ENCODE measurements at places on chromosomes 16 and 17. TPM values are rescaled to one million over a fixed set of nuclear protein-coding genes. Genes with fewer than 3 reads are reported as not detected.

The SEC14L5 gene
- not detected for total RNA-seq

The CDRT15L2 gene
- total RNA-seq: not detected

The AOC2 gene
- total RNA-seq: 3.2 TPM

The TEKT1 gene
- total RNA-seq: not detected

The TM4SF5 gene
- total RNA-seq: not detected

The GNG13 gene
- total RNA-seq: not detected

The CCNF gene
- 48.4 TPM for total RNA-seq

The ADAD2 gene
- not detected for total RNA-seq

The QPRT gene
- 24.1 TPM for total RNA-seq

The CA10 gene
- not detected for total RNA-seq

GRCh38 chr16:48498769-48499631, 111.0 kb downstream of the N4BP1 start:
- H3K27me3 ChIP-seq: no peaks in the 10 kb centered on the region
- DNase-seq: no peak
- H3K36me3 ChIP-seq: no peaks in the 10 kb centered on the region
- no peak overlapping the region for H3K4me3 ChIP-seq
- no peak overlapping the region for H3K27ac ChIP-seq

- no peak for DNase-seq
- H3K4me3 ChIP-seq: no peak overlapping the region
- no peaks in the 10 kb centered on the region for H3K36me3 ChIP-seq
- no peak overlapping the region for H3K27ac ChIP-seq
These were observed 15.4 kb downstream of the TBX4 start for GRCh38 chr17:61467416-61468262.

- H3K36me3 ChIP-seq: no peaks in the 10 kb centered on the region
- DNase-seq: no peak
- no peaks in the 10 kb centered on the region for H3K4me1 ChIP-seq
These were observed 466.6 kb upstream of the ERCC4 start for GRCh38 chr16:13453325-13453724.

- no peak for DNase-seq
- no peak overlapping the region for H3K27ac ChIP-seq
- H3K27me3 ChIP-seq: no peaks in the 10 kb centered on the region
- H3K4me3 ChIP-seq: no peak overlapping the region
- H3K36me3 ChIP-seq: no peaks in the 10 kb centered on the region
These were observed 174.6 kb downstream of the TOX3 start for GRCh38 chr16:52372313-52372712.

- DNase-seq: no peak
- no peak overlapping the region for H3K27ac ChIP-seq
- H3K36me3 ChIP-seq: no peaks in the 10 kb centered on the region
- no peaks in the 10 kb centered on the region for H3K4me1 ChIP-seq
- no peak overlapping the region for H3K4me3 ChIP-seq
- no peaks in the 10 kb centered on the region for H3K27me3 ChIP-seq
These were observed 38.7 kb downstream of the PKD1 start for GRCh38 chr16:2096853-2097595.

DNA sequence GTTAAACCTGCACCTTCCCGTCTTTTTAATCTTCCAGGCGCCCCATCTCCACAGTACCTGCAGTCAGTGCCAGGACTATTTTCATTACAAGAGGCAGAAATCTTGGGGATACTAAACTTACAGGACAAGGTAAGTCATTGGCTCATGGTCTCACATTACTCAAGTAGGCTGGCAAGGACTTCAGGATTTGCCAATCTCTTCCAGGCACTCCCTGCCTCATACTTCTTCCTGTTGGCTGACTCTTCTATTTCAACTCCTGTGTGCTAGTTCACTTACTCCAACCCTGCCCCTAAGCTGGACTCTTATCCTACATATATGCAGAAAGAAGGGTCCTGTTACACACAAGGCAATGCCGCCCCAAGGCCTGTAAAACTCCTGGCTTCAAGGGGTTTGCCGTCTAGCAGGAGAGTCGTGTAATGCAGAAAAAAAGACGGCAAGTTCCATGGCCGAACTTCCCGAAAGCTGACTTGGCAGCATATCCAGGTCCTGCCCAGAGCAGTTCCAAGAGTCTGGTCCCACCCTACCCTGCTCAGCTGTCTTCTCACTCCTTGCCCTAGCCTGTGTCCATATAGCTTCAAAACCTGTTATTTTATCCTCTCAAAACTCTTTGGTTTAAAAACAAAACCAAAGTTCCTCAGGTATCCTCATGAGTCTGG, 14.8 kb downstream of the ERN1 start:
- peak overlapping the region; percentile 90 for H3K27ac ChIP-seq
- peaks cover 84% of the 10 kb centered on the region for H3K36me3 ChIP-seq
- peak overlapping the region; percentile 33 for H3K4me3 ChIP-seq
- DNase-seq: no peak

- no peak overlapping the region for H3K27ac ChIP-seq
- no peaks in the 10 kb centered on the region for H3K36me3 ChIP-seq
These were observed 2.6 kb downstream of the CD300LB start for GRCh38 chr17:74528491-74529199.

GRCh38 chr17:28744972-28745785, 1.4 kb downstream of the TRAF4 start:
- peaks cover 22% of the 10 kb centered on the region for H3K4me1 ChIP-seq
- peak overlapping the region; percentile 90 for H3K4me3 ChIP-seq
- peak; percentile 32 for DNase-seq
- H3K36me3 ChIP-seq: peaks cover 57% of the 10 kb centered on the region
- peak overlapping the region; percentile 81 for H3K27ac ChIP-seq

- peaks cover 16% of the 10 kb centered on the region for H3K36me3 ChIP-seq
- H3K27ac ChIP-seq: peak overlapping the region; percentile 94
These were observed 436 bp upstream of the BRIP1 start for GRCh38 chr17:61863801-61864126.

GRCh38 chr17:31690151-31690551, 168.9 kb downstream of the COPRS start:
- H3K4me3 ChIP-seq: no peak overlapping the region
- H3K4me1 ChIP-seq: no peaks in the 10 kb centered on the region
- no peaks in the 10 kb centered on the region for H3K36me3 ChIP-seq
- H3K27me3 ChIP-seq: peaks cover 3% of the 10 kb centered on the region

GRCh38 chr17:42536048-42536371, at the start of gene NAGLU:
NAGLU (plus strand) TSS chr17:42536241; CDS start chr17:42536273, 32 bp downstream.
- peak within 1 kb of the TSS; percentile 89 for H3K27ac ChIP-seq
- peaks cover 27% of the 10 kb centered on the region for H3K4me1 ChIP-seq
- H3K36me3 ChIP-seq: peaks cover 13% of the 10 kb centered on the region
- H3K4me3 ChIP-seq: peak within 1 kb of the TSS; percentile 88

DNA sequence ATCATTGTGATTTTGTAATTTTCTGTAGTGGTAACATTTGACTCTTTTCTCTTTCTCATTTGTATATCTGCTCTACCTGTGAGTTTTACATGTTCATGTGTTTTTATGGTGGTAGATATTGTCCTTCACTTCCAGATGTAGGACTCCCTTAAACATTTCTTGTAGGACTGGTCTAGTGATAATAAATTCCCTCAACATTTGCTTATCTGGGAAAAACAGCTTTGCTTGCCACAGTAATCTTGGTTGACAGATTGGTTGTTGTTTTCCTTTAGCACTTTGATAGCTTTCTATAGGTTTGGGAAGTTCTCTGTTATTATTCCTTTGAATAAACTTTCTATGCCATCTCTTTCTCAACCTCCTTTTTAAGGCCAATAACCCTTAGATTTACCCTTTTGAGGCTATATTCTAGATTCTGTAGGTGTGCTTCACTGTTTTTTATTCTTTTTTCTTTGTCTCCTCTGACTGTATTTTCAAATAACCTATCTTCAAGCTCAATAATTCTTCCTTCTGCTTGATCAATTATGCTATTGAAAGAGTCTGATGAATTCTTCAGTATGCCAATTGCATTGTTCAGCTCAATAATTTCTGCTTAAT, 32.1 kb upstream of the GINS3 start:
- no peak for DNase-seq
- no peaks in the 10 kb centered on the region for H3K4me1 ChIP-seq

DNA sequence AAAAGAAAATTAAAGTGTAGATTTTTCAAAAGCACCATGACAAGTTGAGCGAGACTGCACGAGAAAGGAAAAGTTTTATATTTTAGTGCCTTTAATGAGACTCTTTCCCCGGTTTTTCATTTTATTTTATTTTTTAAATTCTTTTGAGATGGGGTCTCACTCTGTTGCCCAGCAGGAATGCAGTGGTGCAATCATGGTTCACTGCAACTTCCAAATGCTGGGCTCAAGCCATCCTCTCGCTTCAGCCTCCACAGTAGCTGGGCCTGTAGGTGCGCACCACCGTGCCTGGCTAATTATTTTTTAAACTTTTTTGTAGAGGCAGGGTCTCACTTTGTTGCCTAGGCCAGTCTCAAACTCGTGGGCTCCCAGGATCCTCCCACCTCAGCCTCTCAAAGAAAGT, 5.7 kb upstream of the ATP2A3 start:
- no peaks in the 10 kb centered on the region for H3K27me3 ChIP-seq
- H3K36me3 ChIP-seq: peaks cover 5% of the 10 kb centered on the region
- DNase-seq: no peak
- no peak overlapping the region for H3K27ac ChIP-seq

- peak overlapping the region; percentile 88 for H3K27ac ChIP-seq
- no peak for DNase-seq
- H3K4me1 ChIP-seq: peaks cover 49% of the 10 kb centered on the region
- H3K36me3 ChIP-seq: peaks cover 21% of the 10 kb centered on the region
These were observed 139.4 kb downstream of the CCDC182 start for GRCh38 chr17:57605675-57606105.

- no peak for DNase-seq
- no peak overlapping the region for H3K4me3 ChIP-seq
- no peaks in the 10 kb centered on the region for H3K27me3 ChIP-seq
- H3K4me1 ChIP-seq: peaks cover 4% of the 10 kb centered on the region
These were observed 10.8 kb downstream of the MAP2K3 start for GRCh38 chr17:21295036-21295952.

- peaks cover 3% of the 10 kb centered on the region for H3K4me1 ChIP-seq
- H3K27ac ChIP-seq: no peak overlapping the region
- no peak overlapping the region for H3K4me3 ChIP-seq
- no peaks in the 10 kb centered on the region for H3K27me3 ChIP-seq
These were observed 19.9 kb downstream of the PLEKHG4 start for GRCh38 chr16:67299269-67299668.

DNA sequence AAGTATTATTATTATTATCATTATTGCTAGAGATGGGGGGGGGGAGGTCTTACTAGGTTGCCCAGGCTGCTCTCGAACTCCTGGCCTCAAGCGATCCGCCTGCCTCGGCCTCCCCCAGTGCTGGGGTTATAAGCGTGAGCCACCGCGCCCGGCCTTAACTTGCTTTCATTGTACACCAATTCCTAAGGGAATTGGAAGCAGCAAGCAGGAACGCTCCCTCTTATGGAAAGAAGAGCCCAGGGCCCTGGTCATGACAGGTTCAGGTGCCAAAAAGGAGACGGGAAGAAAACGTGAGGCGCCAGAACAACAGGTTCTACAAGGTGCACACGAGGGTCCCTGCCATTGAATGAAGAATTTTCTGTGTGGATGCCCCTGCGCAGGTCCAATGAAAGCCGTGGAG, 540 bp upstream of the RPL38 start:
- peaks cover 37% of the 10 kb centered on the region for H3K36me3 ChIP-seq
- peaks cover 15% of the 10 kb centered on the region for H3K27me3 ChIP-seq
- DNase-seq: no peak

- no peak for DNase-seq
- peak overlapping the region; percentile 2 for H3K4me3 ChIP-seq
- H3K36me3 ChIP-seq: peaks cover 85% of the 10 kb centered on the region
- peak overlapping the region; percentile 44 for H3K27ac ChIP-seq
These were observed 34.8 kb downstream of the CYB5D2 start for GRCh38 chr17:4177806-4178205.

DNA sequence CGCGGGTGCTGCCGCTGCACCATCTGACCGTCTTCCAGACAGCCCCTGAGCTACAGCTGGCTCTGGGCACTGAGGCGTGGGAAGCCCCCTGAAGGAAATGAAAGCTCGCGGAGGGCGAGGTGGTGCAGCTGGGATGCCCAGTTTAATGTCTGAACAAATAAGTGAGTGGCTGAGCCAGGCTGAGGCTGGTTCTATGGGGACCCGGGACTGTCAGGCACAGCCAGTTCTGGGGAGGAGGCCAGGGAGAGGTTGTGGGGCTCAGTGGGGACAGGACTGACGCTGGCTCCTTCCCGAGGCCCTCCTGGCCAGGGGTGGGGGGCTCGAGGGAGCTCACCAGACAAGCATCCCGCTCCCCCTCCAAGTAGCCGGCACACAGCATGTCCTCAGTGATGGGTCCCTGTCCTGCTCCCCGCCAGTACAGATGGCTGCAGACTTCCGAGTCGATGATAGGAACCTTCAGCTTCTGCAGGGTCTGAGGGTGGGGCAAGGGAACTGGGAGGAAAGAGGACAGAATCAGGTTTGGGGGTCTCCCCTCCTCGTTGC, 4.4 kb downstream of the PRSS22 start:
- no peak for DNase-seq
- no peak overlapping the region for H3K27ac ChIP-seq
- H3K36me3 ChIP-seq: peaks cover 4% of the 10 kb centered on the region
- H3K4me1 ChIP-seq: peaks cover 6% of the 10 kb centered on the region
- H3K27me3 ChIP-seq: peaks cover 12% of the 10 kb centered on the region

DNA sequence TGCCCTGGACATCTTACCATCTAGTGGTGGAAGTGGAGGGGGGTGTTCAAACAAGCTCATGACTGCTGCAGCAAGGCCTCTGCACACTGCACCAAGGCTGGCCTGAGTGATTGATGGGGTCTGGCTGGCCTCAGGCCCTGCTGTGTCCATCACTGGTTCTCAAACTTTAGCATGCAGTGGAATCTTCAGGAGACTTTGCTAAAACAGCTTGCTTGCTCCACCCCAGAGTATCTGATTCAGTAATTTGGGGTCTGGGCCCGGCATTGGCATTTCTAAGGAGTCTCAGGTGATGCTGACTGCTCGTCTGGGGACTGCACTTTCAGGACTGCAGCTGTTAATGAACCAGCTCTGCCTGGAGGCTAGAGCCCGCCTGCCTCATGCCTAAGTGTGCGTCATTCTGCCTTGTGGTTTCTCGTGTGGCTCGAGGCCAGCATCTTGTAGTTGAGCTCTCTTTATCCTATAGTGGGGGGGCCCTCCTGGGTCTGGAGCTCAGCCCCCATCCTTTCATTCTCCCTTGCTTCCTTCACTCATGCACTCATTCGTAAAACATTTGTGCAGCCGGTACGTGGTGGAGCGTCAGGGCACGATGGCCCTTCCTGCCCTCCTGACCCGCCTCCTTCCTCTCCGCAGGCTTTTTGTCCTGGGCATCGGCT, 4.1 kb downstream of the MGAT5B start:
- H3K36me3 ChIP-seq: no peaks in the 10 kb centered on the region
- H3K4me1 ChIP-seq: peaks cover 4% of the 10 kb centered on the region
- DNase-seq: no peak
- no peak overlapping the region for H3K27ac ChIP-seq
- no peak overlapping the region for H3K4me3 ChIP-seq

DNA sequence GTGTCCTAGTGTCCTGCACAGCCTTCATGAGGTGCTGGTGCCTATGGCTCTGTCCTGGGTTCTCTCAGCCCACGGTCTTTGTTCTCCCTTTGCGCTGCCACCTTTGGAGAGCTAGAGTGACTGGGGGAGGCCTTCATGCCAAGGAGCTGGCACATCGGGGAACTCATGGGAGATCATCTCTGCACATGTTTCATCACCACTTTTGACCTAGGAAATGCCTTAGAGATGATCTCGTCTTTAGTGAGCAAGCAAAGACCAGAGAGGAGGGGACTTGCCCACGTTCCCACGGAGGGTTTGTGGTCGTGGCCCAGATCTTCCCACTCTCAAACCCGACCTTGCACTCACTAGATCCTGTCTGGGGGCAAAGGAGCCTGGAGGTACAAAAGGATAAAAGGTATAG, 23.5 kb downstream of the TBX4 start:
- peaks cover 10% of the 10 kb centered on the region for H3K27me3 ChIP-seq
- H3K36me3 ChIP-seq: no peaks in the 10 kb centered on the region
- DNase-seq: no peak
- no peak overlapping the region for H3K27ac ChIP-seq
- H3K4me1 ChIP-seq: peaks cover 3% of the 10 kb centered on the region
- no peak overlapping the region for H3K4me3 ChIP-seq

Measured in activated T-helper 2 cell treated with anti-CD3 and anti-CD28 coated beads, Interferon-gamma antibody, Interleukin-2, Interleukin-4, amounts not matched to agents 10 μg/mL and 5 μg/mL and 100 μg/mL, durations not matched to agents 14 hours and 24 hours and 36 hours (primary cell).